ENCODE measurements at places on chromosomes 13 and 19.
A peak's percentile ranks its signal among the peaks of the same experiment; 100 is the strongest.

DNA sequence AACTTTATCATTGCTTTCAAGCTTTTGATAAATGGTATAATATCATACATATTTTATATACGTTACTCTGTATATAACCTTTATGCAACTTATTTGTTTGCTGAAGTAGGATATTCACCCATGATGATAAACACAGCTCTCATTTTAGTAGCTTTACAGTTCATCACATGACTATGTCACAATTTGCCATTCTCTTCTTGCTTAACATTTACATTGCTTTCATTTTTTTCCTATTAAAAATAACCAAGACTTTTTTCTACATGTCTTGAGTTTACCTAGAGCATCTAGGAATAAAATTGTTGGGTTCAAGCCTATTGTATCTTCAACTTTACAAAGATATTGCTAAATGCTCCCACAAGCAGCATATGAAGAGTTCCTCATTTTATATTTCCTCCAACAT is 54.0 kb downstream of the KCNRG start:
- DNase-seq, result peak; percentile 50

GRCh38 chr19:29503140-29503758 is 22.5 kb upstream of the VSTM2B start:
- DNase-seq, result peak; percentile 10

DNA sequence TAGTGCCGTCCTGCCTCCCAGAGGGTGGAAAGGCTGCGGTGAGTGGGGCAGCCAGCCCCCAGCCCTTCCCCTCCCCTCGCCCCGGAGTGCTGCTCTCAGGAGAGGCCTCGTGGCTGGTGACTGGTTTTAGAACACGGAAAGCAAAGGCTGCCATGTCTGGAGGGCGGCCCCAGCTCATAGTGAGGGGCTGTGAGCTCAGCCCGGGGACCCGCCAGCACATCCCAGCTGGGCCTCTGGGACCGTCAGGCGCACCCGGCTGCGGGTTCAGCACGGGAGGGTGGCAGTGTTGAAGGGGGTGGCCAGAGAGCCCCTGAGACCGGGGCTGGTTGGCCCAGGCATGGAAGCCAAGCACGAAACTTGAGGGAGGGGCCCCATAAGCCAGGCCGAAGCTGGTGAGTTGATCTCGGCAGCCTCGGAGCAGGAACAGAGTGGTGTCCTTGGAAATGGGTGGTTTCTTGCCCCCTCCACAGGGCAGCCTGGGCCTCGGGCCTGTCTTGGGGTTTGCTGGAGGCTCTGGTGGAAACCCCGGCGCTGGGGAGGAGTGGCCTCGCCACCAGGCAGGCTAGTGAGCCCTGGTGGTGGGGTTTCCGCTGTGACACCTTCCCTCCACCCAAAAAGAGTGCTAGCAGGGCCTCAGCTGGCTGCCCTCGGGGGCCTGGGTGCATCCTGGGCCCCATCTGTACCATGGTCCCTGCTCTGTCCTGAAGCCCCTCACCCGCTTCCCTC is 157.7 kb downstream of the KDM4B start:
- no peak for DNase-seq

GRCh38 chr19:14395262-14395661 is 14.0 kb downstream of the ADGRE5 start:
- no peak for DNase-seq

DNA sequence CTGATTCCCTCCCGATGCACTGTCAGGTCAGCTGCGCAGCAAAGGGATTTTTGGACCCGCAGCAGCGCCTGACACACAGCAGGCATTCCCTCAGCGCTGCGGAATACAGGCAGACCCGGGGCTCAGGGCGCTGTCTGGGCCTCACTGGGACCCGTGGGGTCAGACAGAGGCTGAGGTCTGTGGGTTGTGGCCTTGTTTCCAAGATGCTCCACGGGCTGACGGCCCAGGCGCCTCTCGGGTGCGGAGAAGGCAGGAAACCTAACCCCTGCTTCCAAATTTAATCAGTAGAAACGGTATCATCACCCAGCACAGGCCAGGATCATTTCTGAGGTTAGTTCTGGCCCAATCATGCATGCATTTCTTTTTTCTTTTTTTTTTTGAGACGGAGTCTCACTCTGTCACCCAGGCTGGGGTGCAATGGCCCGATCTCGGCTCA is 686 bp upstream of the RNF126 start:
- DNase-seq, result no peak

- no peak for DNase-seq
Observed at GRCh38 chr13:45422731-45423292, 4.6 kb upstream of the SLC25A30 start.

DNA sequence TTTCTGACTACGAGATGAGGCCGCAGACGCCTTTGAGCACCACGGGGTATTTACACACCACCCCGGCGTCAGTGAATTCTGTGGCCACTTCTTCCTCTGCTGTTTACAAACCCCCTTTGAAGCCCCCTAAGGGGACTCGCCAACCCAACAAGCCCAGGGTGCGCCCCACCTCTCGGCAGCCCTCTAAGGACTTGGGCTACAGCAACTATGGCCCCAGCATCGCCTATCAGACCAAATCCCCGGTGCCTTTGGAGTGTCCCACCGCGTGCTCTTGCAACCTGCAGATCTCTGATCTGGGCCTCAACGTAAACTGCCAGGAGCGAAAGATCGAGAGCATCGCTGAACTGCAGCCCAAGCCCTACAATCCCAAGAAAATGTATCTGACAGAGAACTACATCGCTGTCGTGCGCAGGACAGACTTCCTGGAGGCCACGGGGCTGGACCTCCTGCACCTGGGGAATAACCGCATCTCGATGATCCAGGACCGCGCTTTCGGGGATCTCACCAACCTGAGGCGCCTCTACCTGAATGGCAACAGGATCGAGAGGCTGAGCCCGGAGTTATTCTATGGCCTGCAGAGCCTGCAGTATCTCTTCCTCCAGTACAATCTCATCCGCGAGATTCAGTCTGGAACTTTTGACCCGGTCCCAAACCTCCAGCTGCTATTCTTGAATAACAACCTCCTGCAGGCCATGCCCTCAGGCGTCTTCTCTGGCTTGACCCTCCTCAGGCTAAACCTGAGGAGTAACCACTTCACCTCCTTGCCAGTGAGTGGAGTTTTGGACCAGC is 5.3 kb downstream of the SLITRK5 start:
- no peak for DNase-seq

DNA sequence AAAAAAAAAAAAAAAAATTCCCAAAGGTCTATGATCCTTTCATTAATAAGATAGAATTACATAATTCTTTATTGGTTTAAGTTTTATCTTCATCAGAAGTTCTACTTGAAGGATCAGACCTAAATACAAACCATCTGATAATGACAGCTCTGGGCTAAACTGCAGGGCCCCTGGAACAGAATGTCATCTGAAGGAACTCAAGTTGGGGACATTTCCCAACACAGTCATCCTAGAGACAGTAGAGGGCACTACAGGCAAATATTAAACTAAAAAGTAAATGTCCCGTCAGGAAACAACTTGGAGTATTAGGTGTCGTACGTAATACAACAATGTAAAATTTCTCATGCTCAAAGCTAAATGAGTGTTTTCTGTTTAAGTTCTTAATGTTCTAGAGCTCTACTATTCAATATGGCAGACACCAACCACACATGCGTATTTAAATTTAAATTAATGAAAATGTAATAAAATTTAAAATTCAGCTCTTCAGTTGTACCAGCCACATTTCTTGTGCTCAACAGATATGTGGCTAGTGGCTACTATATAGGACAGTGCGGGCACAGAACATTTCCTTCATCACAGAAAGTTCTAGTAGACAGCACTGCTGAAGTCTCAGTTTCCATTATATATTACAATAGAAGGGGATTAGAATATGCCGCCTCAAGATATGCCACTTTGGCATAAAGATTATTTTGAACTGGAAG is 21.8 kb upstream of the NAXD start:
- peak; percentile 71 for DNase-seq

GRCh38 chr19:28238270-28238820 is 974.6 kb downstream of the UQCRFS1 start:
- no peak for DNase-seq

DNA sequence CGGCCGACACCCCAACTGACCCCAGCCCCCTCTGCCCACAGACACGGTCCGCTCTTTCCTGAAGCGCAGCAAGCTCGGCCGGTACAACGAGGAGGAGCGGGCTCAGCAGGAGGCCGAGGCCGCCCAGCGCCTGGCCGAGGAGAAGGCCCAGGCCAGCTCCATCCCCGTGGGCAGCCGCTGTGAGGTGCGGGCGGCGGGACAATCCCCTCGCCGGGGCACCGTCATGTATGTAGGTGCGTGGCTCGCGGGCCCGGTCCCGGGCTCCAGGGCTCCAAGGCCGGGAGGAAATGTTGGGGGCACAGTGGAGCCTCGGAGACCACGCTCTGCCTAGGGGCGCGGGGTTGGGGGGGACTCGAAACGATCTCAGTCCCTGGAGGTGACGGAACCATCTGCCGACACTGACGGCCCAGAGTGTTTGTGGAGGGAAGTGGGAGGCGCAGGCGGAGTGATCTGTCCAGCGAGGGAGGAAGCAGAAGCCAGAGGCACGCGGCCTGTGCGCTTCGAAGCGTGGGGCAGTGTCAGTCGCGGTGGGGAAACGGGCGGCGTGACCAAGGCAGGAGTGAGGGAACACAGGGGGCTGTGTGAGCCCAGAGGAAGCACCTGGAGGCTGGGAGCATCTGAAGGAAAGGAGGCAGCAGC is 6.3 kb downstream of the TBCB start:
- DNase-seq, result no peak

DNA sequence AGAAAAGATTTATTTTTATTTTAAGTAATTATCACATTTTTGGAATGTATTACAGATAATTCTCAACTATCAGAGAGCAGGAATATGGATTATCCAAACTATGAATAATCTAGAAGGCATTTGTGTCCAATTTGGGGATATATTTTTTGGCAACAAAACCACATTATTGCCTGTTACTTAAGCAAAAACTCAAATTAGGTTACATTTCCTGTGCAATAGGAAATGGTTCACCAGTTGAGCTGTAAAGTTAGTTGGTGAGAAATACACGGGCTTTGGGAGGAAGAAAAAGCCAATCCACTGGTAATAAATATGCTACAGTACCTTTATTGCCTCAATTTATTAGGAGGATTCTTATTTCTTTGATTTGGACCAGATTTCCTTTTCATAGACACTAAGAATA is 1075.2 kb downstream of the PCDH9 start:
- no peak for DNase-seq

DNA sequence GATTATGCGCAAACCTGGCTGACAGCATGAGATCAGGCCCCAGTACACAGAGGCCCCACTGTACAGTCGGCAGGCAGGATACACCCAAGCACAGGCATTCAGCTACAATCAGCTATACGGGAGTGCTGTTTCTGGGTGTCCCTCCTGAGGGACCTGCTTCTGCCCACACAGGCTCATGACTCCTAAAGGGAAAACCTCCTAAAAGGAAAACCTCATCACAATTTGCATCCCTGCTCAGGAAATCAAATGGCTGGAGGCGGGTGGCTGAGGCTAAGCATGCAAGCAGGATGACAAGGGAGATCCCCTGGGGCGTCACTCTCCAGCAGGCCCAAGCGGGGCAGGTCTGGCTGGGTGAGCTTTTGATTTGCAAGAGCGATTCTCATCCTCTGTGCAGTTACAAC is 99.8 kb downstream of the CRYL1 start:
- DNase-seq, result no peak

DNA sequence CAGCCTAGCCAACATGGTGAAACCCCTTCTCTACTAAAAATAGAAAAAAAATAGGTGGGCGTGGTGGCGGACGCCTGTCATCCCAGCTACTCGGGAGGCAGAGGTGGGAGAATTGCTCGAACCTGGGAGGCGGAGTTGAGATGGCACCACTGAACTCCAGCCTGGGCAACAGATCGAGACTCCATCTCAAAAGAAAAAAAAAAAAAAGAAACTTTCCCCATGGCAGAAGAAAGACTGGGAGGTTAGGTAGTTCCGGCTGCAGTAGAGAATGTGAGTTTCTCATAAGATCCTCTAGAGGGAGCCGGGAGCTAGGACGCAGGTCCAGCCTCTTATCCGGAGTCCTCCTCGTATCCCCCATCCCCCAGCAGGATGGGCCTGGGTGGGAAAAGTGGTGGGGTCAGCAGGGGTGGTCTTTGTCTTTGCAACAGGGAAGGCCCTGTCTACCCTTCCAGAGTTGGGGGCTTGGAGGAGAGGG is 13.2 kb upstream of the CREB3L3 start:
- peak; percentile 88 for DNase-seq

GRCh38 chr19:1156305-1156801 is 17.7 kb downstream of the SBNO2 start:
- DNase-seq, result peak; percentile 80

GRCh38 chr19:5137571-5138124 is 168.7 kb downstream of the KDM4B start:
- DNase-seq, result no peak
